CD14-positive monocyte (primary cell): ENCODE measurements at places on chromosomes 6 and 20.

DNA sequence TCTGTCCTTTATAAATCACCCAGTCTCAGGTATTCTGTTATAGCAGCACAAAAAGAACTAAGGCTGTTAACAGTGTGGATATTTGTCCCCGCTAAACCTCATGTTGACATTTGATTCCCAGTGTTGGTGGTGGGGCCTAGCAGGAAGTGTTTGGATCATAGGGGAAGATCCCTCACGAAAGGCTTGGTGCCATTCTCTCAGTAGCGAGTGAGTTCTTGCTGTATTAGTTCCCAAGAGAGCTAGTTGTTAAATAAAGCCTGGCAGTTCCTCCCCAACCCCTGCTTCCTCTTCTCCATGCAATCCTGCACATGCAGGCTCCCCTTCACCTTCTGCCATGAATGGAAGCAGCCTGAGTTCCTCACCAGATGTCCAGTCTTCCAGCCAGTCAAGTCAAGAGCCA lies 29.8 kb upstream of the ERVFRD-1 start:
- no peak overlapping the region for H3K27ac ChIP-seq
- H3K36me3 ChIP-seq = peaks cover 2% of the 10 kb centered on the region
- no peak overlapping the region for H3K4me3 ChIP-seq
- no peaks in the 10 kb centered on the region for H3K27me3 ChIP-seq

DNA sequence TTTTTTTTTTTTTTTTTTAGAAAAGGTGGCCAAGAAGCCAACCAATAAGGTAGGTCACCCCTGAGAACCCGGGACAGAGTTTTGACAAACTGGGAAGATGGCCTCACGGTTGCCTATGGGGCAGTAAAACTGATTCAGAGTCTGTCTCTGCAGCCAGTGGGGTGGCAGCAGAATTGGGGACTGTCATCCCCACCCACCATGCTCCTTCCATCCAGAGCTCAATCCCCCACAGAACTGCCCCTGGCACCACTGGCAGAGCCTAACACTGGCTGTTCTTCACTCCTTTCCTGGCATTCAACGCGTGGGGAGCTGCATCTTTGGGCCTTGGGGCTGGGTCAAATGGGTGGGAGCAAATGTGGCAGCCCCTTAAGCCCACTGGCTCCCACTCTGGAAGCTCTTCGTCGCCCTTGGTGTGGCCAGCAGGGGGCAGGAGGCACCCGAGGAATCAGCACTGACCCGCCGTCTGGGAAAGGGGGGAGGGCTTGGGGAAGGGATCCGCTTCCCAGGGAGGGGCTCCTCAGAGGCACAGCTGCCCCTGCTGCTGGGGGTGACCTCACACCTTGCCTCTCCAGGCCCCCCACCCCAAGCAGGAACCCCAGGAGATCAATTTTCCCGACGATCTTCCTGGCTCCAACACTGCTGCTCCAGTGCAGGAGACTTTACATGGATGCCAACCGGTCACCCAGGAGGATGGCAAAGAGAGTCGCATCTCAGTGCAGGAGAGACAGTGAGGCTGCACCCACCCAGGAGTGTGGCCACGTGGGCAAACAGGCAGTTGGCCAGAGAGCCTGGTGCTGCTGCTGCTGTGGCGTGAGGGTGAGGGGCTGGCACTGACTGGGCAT lies 10.4 kb downstream of the CD40 start:
- H3K27me3 ChIP-seq = no peaks in the 10 kb centered on the region
- no peaks in the 10 kb centered on the region for H3K36me3 ChIP-seq
- no peak overlapping the region for H3K4me3 ChIP-seq
- no peak overlapping the region for H3K27ac ChIP-seq
- H3K4me1 ChIP-seq = no peaks in the 10 kb centered on the region

- H3K27ac ChIP-seq = no peak overlapping the region
- no peaks in the 10 kb centered on the region for H3K36me3 ChIP-seq
- H3K4me3 ChIP-seq = no peak overlapping the region
- H3K27me3 ChIP-seq = no peaks in the 10 kb centered on the region
These were observed 203.9 kb upstream of the PRDM1 start for GRCh38 chr6:105882121-105882803.

- H3K36me3 ChIP-seq = no peaks in the 10 kb centered on the region
- no peak overlapping the region for H3K4me3 ChIP-seq
- DNase-seq = no peak
- peaks cover 5% of the 10 kb centered on the region for H3K27me3 ChIP-seq
- no peak overlapping the region for H3K27ac ChIP-seq
These were observed 15.3 kb upstream of the ZSCAN23 start for GRCh38 chr6:28458568-28458967.

GRCh38 chr6:39339868-39340550 lies 17.5 kb upstream of the KCNK16 start:
- peaks cover 35% of the 10 kb centered on the region for H3K4me1 ChIP-seq
- no peak overlapping the region for H3K4me3 ChIP-seq
- H3K36me3 ChIP-seq = no peaks in the 10 kb centered on the region
- no peak for DNase-seq
- H3K27me3 ChIP-seq = no peaks in the 10 kb centered on the region
- no peak overlapping the region for H3K27ac ChIP-seq

- H3K36me3 ChIP-seq = peaks cover 14% of the 10 kb centered on the region
- no peak overlapping the region for H3K27ac ChIP-seq
- H3K27me3 ChIP-seq = no peaks in the 10 kb centered on the region
- DNase-seq = no peak
These were observed 114.7 kb upstream of the GMDS start for GRCh38 chr6:2360126-2360525.
